ENCODE measurements at places on chromosomes 5 and 9.

GRCh38 chr9:9752722-9753121 lies 860.1 kb downstream of the PTPRD start:
- no peak for DNase-seq

GRCh38 chr9:134793288-134794188 lies 87.1 kb upstream of the FCN2 start:
- DNase-seq: no peak

DNA sequence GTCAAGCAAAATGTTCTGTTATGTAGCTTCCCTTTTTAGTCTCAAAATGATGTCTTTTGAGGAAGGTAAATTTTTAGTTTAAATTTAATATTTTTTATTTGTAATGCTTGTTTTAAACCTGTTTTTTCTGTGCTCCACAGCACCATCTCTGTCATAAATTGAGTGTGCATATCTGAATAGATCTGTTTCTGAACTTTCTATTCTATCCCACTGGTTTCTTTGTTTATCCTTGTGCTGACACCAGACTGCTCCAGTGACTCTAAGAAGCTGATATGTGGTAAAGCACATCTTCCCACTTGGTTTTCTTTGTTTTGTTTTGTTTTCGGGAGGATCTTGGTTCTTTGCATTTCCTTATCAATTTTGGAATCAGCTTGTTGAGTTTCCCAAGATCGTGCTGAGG lies 7.1 kb upstream of the RNF145 start:
- DNase-seq: no peak

GRCh38 chr9:952546-952945 lies 23.9 kb upstream of the DMRT3 start:
- no peak for DNase-seq

GRCh38 chr9:133768859-133769510 lies 30.8 kb upstream of the SARDH start:
- DNase-seq: no peak
